Stimulated activated CD4-positive, alpha-beta T cell treated with anti-CD3 and anti-CD28 coated beads, Interleukin-1b, Interleukin-23, amount 100 ng/mL, for 48 hours (primary cell): ENCODE measurements at places on chromosomes 3 and 15.
A peak's percentile ranks its signal among the peaks of the same experiment; 100 is the strongest.

GRCh38 chr3:177196456-177197040, 734 bp downstream of the TBL1XR1 start:
- peak; percentile 46 for DNase-seq

GRCh38 chr3:133573054-133573628, 345 bp upstream of the CDV3 start:
- DNase-seq = peak; percentile 100

DNA sequence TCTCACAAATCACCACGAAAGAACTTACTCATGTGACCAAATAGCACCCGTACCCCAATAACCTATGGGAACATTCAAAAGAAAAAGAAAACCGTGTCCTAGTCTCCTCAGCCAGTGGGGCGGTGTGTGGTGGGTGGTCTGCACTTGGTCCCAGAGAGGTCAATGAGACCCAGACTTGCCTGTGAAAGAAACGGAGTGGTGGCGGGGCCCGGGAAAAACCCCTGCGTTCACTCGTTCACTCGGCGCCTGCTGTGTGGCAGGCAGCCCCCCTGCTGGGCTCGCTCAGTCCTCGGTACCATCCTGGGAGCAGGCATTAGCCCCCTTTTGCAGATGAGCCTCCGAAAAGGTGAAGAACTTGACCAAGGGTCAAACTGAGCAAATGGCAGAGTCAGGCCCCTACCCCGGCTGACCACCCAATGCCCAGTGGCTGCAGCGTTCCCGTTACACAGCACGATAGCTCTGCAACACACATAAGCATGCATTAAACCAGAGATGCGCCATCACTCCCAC, 36.0 kb downstream of the ZDHHC19 start:
- no peak for DNase-seq

DNA sequence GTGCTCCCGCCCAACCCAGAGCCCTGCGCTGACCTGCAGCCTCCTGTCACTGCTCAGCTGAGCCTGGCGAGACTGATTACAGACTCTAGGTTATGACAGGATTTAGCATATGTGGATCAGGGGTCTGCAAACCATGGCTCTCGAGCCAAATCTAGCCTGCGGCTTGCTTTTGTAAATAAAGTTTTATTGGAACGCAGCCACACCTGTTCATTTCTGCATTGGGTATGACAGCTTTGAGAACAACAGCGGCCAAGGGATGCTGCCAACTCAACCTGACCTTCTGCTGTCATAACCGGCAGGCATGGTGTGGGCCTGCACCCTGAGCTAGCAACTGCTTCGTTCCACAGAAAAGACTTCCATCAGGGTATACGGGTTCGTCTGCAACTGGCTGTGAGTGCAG, 50.5 kb upstream of the IQSEC1 start:
- no peak for DNase-seq

DNA sequence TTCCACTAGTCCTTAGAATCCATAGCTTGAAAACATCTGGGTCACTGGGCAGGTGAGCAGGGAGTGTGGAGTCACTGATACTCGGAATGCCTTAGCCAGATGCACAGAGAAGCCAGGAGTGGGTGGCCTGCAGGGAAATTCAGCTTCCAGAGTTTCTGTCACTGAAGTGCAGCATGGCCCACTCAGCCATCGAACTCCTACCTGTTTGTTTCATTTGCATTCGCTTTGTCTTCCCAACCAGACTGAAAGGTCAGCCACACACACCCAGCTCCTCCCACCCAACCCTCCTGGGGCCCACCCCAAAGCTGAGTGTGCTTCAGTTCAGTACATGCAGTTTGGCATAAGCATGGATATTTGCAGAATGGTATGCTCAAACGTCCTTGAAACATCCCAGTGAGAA, 124.5 kb upstream of the ATP10A start:
- no peak for DNase-seq

DNA sequence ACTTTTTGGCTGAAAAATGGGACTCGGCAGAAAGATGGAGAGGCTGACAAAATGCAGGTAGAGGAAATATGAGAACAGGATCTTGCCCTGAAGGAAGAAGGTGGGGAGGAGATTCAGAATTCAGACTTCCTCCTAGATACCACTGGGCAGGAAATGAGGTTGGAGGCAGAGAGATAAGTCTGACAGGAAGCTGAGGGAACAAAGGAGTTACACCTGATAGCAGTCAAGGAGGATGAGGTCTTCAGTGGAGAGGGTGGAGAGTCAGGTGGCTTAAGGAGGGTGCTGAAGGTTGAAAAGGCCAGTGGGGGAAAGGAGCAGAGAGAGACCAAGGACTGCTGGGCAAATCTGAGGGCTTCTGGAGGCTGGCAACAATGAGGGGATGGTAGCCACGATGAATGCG, 56.8 kb downstream of the CCR4 start:
- DNase-seq = no peak

GRCh38 chr3:88812576-88812975, 294.8 kb upstream of the EPHA3 start:
- no peak for DNase-seq

DNA sequence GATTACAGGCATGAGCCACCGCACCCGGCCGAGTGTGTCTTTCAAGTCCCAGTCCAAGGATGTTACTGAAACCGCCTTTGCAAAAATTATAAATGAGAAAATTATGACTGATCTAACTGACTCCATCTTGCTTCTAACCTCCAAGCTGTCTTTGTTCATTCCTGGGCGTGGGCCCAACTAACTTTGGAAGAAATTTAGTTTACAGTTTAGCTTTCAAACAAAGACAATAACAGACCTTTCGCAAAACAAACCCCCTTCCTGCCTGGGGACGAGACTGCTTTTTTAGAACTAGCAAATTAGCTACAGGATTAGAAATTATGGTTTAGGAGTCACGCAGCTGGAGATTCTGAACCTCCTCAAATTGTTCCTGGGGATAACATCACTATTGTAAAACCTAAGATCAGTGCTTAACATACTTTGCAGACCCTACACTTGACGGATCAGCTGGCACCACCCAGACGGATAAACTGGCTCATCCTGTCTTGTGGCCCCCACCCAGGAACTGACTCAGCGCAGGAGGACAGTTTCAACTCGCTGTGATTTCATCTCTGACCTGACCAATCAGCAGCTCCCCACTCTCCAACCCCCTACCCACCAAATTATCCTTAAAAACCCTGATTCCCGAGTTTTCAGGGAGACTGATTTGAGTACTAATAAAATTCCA, 23.8 kb downstream of the NANOGP8 start:
- no peak for DNase-seq

DNA sequence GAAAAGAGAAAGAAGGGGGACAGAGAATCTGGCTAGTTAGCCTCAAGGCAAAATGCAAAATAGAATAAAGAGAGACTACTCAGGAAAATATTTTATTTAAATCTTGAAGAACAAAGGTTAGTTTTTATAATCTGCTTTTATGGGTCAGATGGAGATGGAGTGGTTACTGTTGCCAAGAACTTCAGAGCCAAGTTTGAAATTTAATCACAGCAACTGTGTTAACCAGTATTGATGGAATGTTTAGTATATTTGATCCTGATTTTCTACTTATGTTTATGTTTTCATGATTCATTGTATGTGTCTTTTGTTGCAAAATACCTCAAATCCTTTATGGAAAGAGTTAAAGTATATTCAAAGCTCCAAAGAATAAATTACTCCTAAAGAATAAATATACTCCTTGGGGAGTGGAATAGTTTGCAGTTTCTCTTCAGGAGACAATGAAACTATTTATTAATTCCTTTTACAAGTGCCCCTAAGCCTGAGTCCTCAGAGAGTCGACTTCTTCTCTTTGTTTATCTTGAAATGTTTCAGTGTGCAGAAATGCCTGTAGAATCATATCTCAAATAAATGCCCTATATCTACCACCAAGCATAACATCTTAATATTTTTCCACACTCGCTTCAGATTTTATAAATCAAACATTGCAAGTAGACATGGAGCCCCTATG, 60.9 kb upstream of the THSD4 start:
- DNase-seq = no peak

- no peak for DNase-seq
Observed at GRCh38 chr15:94934440-94934839, 703.1 kb downstream of the MCTP2 start.
